ENCODE measurements at places on chromosomes 2 and 18.

GRCh38 chr2:42135381-42136312 lies 33.5 kb upstream of the EML4 start:
- no peak for DNase-seq

- no peak for DNase-seq
Measured at GRCh38 chr18:58609536-58609993, 19.3 kb downstream of the ALPK2 start.

DNA sequence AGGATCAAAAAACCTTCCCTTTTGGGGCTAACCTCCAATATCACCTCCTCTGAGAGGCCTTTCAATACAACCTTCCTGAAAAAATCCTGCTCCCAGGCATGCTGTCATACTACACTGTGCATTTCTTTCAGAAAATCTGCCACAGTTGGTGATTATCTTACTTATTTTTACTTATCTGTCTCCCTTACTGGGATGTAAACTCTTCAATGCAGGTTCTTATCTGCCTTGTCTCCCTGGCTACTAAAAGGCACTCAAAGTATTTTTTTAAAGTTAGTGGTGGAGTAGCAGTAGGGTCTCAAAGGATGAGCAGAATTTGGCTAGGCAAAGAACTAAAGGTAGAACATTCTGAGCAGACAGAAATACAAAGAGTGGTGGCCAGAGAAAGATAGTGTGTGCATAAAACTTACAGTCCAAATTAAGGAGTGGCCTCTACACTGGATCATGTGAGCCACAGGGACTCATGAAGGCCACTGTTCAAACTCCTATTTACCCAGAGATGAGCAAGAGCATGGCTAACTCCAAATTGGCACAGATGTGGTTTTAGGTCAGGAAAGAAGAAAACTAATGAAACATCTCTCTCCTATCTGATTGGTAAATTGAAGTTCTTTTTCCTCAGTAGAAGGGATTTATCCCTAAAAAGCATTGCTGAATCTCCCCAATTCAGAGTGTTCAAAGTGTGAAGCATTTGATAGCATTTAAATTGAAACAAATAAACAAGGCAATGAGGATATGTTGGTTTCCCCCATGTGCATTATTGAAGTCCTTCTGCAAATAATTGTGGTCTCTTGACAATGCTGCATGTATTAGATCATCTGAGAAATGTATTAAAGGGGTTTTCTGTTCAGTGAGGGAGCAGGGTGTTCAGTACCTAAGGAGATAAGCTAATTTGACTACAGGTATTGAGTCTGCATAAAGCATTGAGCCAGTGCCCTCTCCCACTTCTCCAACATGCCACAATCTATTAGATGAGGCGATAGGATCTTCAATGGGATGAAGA lies 285.5 kb downstream of the MREG start:
- DNase-seq: no peak

GRCh38 chr2:85852937-85853498 lies 35.8 kb downstream of the ST3GAL5 start:
- peak; percentile 89 for DNase-seq

- no peak for DNase-seq
Measured at GRCh38 chr2:233761040-233761769, 1.1 kb downstream of the UGT1A1 start.

- DNase-seq: no peak
Measured at GRCh38 chr2:78293768-78294167, 731.7 kb upstream of the REG3G start.

GRCh38 chr2:146321175-146321574 lies 1523.7 kb upstream of the ACVR2A start:
- no peak for DNase-seq

GRCh38 chr2:15028406-15028805 lies 395.9 kb downstream of the LRATD1 start:
- no peak for DNase-seq

GRCh38 chr2:142918624-142919023 lies 41.2 kb downstream of the KYNU start:
- no peak for DNase-seq

DNA sequence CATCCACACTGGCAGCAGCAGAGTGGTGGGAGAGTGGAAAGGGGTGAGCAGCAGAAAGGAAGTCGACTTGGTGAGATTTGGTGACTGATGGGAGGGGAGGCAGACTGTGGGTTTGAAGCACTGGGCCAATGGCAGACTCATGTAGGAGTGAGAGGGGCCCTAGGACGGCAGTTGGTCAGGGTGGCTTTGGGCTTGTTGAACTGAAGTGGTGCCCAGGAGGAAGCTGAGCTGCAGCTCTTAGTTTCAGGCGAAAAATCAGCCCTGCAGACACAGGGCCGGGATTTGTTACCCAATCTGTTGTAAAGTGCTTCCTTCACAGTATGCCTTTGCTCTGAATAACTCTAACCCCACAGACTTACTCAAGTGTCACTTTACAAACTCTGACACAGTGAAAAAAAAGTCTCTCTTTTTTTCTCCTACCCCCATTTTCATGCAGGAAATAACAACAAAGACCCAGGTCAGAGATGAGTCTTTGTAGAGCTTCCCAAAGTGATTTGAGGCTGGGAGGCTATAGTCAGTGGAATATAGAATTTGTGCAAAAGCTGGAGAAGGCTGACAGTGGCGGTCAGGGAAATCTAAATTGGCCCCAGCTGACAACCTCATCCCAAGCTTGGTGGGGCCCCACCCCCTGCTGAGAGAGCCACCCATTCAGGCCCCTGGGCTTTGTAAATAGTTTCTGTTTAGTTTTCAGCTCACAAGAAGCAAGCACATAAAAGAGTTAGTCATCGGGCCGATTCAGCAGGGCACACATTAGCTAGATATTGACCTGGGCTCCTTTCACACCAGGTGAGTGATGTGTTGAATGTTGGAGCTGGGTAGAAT lies 226.9 kb downstream of the VAPA start:
- DNase-seq: no peak

DNA sequence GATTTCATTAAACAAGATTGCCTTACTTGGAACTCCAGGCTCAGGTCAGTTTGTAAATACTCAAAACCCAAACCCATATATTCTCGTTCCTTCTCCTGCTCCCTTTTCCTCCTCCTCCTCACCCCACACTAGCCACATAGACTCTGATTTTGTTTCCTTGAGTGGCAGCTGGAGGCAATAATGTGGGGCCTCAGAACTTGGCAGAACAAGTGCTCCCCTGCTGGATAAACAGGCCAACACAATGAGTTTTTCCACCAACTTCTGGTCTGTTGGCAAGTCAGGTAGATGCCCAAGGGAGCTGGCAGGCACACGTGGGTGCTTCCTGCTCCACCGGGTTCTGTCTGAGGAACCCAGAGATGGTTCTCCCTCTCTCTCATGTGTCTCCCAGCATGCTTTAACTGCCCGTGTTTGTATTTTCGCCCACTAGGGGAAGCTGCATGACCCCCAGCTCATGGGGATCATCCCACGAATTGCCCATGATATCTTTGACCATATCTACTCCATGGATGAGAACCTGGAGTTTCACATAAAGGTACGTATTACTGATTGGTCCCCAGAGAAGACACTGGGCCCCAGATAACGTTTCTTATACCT lies 61.9 kb downstream of the KIF5C start:
- DNase-seq: no peak

GRCh38 chr2:74525717-74526648 lies at the start of gene DQX1:
DQX1 (minus strand) TSS chr2:74526231; CDS start chr2:74525729, 502 bp downstream.
- no peak for DNase-seq

- no peak for DNase-seq
Measured at GRCh38 chr2:69205491-69205890, 181.5 kb downstream of the GFPT1 start.

DNA sequence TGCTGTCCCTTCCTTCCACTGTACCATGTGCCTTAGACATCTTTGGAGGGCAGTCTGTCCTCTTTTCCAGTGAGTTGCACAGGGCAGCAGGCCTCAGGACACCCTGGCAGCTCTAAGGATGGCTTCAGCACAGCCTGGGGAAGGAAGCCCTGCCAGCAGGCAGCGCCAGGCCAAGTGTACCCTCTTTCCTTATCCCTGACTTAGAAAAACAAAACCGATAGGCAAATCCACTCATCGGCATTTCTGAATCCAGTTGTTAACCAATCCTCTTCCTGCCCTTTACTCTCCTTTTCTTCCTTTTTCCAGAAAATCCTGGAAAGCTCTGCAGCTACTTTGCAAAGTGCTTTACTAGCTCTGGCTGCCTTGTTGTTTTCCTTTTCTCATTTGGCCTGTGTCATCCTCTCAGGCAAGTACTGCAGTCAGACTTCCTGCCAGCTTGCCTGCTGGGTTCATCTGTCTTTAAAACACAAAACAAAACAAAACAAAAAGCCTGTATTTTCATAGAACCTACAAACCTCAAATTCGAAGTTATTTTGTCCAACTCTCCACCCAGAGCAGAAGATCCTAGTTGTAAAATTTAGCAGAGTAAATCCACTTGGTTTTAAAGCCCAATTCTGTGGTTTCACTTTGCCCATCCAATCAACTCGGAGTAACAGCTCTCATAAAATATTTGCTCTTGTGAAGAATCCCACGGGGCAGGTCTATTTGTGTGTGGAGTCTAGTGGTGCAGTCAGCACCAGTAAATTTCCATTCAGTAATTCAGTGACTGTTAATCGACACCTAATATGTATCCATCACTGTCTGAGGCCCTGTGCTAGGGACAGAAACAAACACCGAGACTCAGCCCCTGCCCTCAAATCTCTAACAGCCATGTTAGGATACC lies 45.2 kb downstream of the PCBP1 start:
- DNase-seq: peak; percentile 68

DNA sequence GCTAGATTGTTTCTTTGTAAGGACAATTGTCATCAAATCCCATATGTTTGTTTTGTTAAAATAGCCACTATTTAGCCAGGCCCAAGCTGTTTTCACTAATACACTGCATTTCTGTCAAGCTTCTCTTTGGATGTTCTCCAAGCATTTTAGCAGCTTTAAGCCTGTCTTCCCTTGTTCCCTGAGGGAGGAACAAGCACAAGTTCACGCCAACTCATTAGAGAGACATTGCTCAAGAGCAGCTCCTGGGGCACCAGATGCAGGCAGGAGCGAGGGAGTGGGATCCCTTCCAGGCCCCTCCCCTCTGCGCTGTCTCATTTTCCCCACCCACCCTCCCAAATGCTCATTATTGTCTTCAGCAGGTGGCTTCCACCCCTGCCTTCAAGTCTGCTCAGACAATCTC lies 32.6 kb upstream of the PPP3R1 start:
- DNase-seq: no peak

GRCh38 chr2:64957109-64957903 lies 31.9 kb upstream of the SLC1A4 start:
- no peak for DNase-seq

GRCh38 chr2:205959521-205959920 lies 126.5 kb downstream of the INO80D start:
- DNase-seq: no peak

DNA sequence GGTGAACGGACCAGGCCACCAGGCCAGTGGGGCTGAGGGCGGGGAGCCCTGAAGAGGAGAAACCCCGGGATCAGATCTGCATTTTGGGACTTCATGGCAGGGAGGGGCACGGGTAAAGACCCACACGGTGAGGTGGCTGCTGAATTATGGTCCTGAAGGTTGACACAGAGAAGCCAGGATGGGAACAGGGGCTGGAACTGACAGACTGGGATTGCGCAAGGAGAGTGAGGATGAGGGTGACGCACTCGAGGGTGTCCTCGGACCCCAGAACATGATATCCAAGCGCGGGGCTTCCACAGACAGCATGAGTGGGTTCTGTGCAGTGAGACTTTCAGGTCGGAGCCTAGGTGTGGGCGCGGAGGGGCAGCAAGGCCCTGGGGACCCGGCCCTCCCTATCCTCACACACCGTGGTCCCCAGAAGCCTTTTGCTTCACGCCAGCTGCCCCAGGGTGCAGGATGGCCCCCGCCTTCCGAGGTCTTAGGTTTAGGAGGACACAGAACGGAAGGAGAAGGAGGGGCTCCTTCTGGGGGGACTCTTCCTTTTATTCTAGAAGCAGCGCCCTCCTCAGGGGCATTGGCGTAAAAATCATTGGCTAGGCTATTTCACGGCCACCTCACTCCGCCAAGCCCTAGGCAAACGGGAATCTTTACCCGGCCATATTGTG lies 416.8 kb upstream of the HS6ST1 start:
- no peak for DNase-seq

DNA sequence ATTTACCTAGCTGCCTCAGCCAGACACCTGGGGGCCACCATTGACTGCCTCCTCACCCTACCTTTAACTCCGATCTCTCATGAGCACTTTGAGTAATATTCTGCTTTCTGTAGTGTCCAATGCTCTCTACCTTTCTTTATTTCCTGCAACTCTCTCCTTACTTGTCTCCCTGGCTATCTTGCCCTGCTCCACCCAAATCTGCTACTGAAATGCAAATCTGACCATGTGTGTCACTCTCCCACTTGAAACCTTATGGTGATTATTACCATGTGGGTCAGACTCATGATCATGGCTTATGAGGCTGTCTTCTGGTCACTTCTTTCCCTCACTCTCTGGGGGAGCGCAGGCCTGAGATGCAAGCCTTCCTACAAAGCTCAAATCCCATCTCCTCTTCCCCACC lies 83.3 kb downstream of the INSIG2 start:
- DNase-seq: no peak

Measured in activated CD8-positive, alpha-beta memory T cell treated with anti-CD3 and anti-CD28 coated beads, Interleukin-2, amount 10 ng/mL, durations not matched to agents 7 days and 5 days (primary cell).